DMS153 (cell line): ENCODE measurements at places on chromosomes 5 and 9.

DNA sequence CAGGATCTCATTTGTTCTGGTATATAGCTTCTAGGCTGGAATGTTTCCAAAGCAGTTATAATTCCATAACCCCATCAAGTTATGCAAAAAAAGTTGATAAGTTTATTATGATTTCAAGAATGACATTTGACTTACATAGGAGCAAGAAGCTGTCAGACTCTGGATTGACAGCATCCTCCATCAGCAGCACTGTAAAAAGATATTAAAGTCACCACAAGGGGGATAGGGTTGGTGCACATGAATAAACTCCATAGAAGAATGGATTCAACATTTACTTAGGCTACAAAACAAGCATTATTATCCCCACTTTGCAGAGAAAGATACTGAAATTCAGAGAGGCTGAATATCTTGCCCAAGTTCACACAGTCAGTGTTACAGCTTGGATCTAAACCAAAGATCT, 208.9 kb upstream of the SLC30A5 start:
- no peak for DNase-seq

DNA sequence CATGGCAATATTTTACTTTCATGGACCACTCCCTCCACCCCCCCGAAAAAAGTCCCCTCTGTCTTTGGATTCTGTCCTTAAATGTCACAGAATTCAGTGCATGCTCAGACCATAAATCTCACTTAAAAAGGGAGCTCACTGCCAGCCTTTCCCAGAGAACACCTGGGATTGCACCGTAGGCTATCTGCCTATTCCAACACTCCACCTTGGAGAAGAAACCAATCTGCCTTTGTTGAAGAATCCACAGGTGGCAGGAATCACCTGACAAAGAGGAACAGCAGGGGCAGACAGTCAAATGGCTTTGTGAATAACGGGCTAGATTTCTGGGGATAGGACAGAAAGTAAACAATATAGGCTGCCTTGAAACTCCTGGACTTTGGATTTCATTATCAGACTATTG, 306.7 kb upstream of the BRINP1 start:
- peak; percentile 72 for DNase-seq

- DNase-seq, result peak; percentile 17
These were observed 714.8 kb downstream of the TLR4 start for GRCh38 chr9:118418887-118419565.

DNA sequence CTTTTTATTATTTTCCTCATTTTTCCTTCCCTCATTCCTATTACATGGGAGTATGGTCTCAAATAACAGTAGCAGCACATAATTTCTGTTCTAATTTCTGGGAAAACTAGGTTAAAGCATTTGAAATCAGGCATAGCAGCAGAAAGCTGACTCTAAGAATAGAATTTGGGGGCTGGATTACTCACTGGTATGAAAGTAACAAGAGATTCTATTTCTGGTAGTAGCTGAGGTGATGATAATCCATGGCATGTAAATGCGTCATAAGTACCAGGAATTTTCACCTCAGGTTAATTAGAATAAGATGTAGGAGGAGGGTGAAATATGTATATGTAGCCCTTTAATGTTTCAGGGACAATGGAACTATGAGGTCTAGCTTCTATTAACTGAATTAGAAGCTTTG, 662.0 kb downstream of the PTPRD start:
- DNase-seq, result no peak

GRCh38 chr9:4495537-4495936, 5.3 kb downstream of the SLC1A1 start:
- DNase-seq, result no peak

DNA sequence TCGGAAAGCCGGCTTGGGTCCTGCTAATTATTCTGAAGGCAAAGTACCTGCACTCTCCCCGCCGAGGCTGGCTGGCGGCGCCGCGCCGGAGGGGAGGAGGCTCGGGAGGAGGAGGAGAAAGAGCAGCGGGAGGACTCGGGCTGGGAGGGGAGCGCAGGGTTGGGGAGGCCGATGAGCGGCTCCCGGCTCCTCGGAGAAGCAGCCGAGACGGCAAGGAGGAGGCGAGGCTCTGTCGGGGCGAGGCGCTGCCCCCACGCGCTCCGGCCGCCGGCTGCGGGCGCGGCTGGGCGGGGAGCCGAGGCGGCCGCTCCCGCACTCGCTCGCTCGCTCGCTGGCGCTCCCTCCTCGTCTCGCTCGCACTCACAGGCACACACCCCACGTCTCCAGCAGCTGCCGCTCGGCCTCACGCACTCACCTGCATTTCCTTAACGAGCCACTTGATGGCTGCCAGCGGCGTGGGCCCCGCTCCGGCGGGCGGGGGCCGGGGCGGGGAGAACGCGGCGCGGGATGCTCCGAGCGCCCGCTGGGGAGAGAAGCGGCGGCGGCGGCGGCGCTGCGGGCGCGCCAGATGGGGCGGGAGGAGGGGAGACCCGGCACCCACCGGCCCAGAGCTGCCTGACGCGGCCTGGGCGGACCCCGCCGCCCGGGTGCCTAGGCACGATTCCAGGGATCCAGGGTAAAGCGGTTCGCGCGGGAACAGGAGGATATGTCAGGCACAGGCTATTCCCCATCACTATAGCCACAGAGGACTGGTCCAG, at the start of gene PTPRD:
TSS of gene PTPRD (minus strand) at position 362 of the 758 bp plus-strand sequence.
- peak; percentile 60 for DNase-seq

- DNase-seq, result no peak
These were observed 1.5 kb downstream of the NKX2-5 start for GRCh38 chr5:173233347-173234128.
